ENCODE measurements at places on chromosomes 2 and 18. TPM values are rescaled to one million over a fixed set of nuclear protein-coding genes. Genes with fewer than 3 reads are reported as not detected.

GRCh38 chr2:194999771-195000170 is 657.3 kb upstream of the SLC39A10 start:
- no peak for DNase-seq

GRCh38 chr2:160989778-160990177 is 170.4 kb upstream of the TANK start:
- no peak for DNase-seq

GRCh38 chr2:29295845-29296244 is 180.6 kb downstream of the CLIP4 start:
- no peak for DNase-seq

Gene ITGA4
- total RNA-seq, result 1.8 TPM

DNA sequence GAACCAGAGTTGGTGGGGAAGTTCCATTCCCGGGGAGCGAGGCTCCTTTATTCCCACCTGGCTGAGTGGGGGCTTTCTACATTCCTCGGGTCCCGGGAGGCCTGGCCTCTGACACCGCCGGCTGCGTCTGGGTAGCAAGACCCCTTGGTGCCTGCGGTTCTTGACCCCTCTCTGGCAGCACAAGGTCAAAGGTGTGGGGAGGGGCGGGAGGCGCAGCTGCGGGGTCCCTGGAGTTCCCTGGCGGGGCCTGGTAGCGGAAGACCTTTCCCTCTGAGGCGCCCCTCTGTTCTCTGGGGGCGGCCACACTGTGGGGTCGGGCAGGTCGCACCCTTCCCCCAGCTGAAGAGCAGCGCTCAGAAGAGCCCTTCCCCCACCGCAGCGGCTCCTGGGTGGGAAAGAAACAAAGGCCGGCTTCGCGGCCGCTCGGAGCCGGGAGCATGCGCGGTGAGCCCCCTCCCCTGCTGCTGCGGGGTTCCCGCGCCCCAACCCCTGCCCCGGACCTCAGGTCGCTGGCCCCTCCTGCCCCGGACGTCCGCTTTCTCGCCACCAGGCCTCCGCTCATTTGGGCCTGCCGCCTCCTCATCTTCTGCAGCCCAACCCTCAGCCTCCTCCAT is 146.3 kb downstream of the ANKRD44 start:
- DNase-seq, result no peak
